ENCODE measurements at places on chromosomes 12 and 14. TPM values are rescaled to one million over a fixed set of nuclear protein-coding genes. Genes with fewer than 3 reads are reported as not detected.

RGS6 gene
- total RNA-seq: not detected

MGST1 gene
- 37.1 TPM for total RNA-seq

ARHGAP9 gene
- 0.32 TPM for total RNA-seq

BRMS1L gene
- total RNA-seq: 3.6 TPM

DIO2 gene
- total RNA-seq: 11.5 TPM

RABGGTA gene
- total RNA-seq: 16.9 TPM

DNAH10 gene
- 0.32 TPM for total RNA-seq

ARHGEF25 gene
- total RNA-seq: 33.4 TPM

RNF212B gene
- total RNA-seq: not detected

SDR9C7 gene
- not detected for total RNA-seq

NYNRIN gene
- total RNA-seq: 17.5 TPM

IAPP gene
- total RNA-seq: not detected

ADAM20 gene
- 0.94 TPM for total RNA-seq

PITPNM2 gene
- 7.3 TPM for total RNA-seq

SOX5 gene
- 7.7 TPM for total RNA-seq

LHX5 gene
- total RNA-seq: not detected

RIMBP2 gene
- total RNA-seq: under 0.01 TPM

A2M gene
- total RNA-seq: 10.1 TPM

PRB2 gene
- not detected for total RNA-seq

DDX54 gene
- total RNA-seq: 28.5 TPM

HPD gene
- total RNA-seq: 0.60 TPM

RPGRIP1 gene
- not detected for total RNA-seq

AMHR2 gene
- not detected for total RNA-seq

TSHR gene
- not detected for total RNA-seq

NTS gene
- 43.5 TPM for total RNA-seq

CRY1 gene
- total RNA-seq: 6.1 TPM

SLC5A8 gene
- total RNA-seq: not detected

MANSC1 gene
- 0.95 TPM for total RNA-seq

TAS2R10 gene
- total RNA-seq: 1.3 TPM

LRR1 gene
- total RNA-seq: 8.4 TPM

OTX2 gene
- total RNA-seq: not detected

CDKN3 gene
- 7.4 TPM for total RNA-seq

SLC17A8 gene
- total RNA-seq: 0.16 TPM

SLC25A21 gene
- total RNA-seq: 0.17 TPM

FGD4 gene
- total RNA-seq: 5.2 TPM

OAS2 gene
- total RNA-seq: 0.69 TPM

TNS2 gene
- 58.6 TPM for total RNA-seq

TTC6 gene
- under 0.01 TPM for total RNA-seq

MGP gene
- 6.7 TPM for total RNA-seq

DBX2 gene
- total RNA-seq: not detected

FGF6 gene
- total RNA-seq: not detected

TPH2 gene
- total RNA-seq: under 0.01 TPM
